Activated CD8-positive, alpha-beta memory T cell treated with anti-CD3 and anti-CD28 coated beads for 36 hours (primary cell): ENCODE measurements at places on chromosomes 12 and 14. TPM values are rescaled to one million over a fixed set of nuclear protein-coding genes. Genes with fewer than 3 reads are reported as not detected.

CIDEB gene
- 14.4 TPM for total RNA-seq

MDGA2 gene
- not detected for total RNA-seq

SPX gene
- 0.34 TPM for total RNA-seq

CABP1 gene
- 0.31 TPM for total RNA-seq

LTBP2 gene
- 0.11 TPM for total RNA-seq

SERPINA9 gene
- not detected for total RNA-seq

PAX9 gene
- not detected for total RNA-seq
